ENCODE measurements at places on chromosomes 12 and 14. TPM values are rescaled to one million over a fixed set of nuclear protein-coding genes. Genes with fewer than 3 reads are reported as not detected.

AMHR2 gene
- 0.51 TPM for polyA plus RNA-seq

TMEM116 gene
- polyA plus RNA-seq = 29.4 TPM

MMP19 gene
- 1.1 TPM for polyA plus RNA-seq

HPD gene
- polyA plus RNA-seq = 3.8 TPM

MUCL1 gene
- not detected for polyA plus RNA-seq

Measured in left renal cortex interstitium (tissue), 4 donors.